Esophagus mucosa (tissue), 1 donor: ENCODE measurements at places on chromosomes 3 and 15.
A peak's percentile ranks its signal among the peaks of the same experiment; 100 is the strongest.

DNA sequence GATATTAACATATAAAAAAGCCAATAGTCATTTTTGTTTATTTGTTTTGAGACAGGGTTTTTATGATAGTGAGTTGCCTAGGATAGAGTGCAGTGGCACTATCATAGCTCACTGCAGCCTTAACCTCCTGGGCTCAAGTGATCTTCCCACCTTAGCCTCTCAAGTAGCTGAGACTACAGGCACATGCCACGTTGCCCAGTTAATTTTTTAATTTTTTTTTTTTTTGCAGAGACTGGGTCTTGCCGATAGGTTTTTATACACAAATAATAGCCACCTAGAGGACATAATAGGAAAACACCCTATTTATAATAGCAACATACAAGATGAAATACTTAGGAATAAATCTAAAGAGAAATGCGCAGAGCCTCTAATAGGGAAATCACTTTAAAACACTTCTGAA, 13.3 kb downstream of the EIF3J start:
- no peak for ATAC-seq

GRCh38 chr3:62793946-62794345, 81.3 kb downstream of the CADPS start:
- ATAC-seq, result no peak

DNA sequence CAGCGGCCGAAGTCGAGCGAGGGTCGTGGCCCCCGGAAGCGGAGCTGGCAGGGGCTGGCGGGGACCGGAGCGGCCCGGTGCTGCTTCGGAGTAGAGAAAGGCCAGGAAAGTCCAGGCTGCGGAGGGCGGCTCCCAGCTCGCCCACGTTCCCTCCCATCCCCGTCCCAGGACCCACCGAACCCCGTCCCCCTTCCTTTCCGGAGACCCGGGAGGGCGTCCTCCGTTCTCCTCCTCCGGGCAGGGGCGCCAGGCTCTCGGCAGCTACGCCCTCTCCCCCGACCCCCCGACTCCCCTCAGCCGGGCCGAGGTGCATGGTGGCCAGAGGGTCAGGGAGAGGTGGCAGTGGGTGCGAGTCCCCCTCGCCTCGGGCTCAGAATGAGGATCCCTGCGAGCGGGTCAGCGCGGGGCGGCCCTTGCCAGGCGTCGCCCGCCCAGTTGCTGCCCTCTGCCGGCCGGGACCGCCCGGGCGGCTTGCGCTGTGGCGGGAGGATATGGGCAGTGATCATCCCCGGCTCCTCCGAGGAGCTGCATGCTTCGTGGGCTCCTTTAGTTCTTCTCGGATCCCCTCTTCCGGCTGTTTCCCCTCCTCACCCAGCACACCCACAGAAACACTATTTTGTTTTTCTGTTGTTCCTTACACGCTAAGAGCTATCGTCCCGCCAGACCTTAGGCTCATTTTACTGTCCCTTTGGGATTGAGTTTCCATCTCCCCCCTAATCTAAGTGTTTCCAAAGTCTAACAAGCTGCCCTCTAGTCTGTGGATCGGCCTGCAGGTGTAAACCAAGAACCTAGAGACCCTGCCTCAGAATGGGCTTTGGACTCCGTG, 744 bp upstream of the ALDH1A2 start:
- ATAC-seq, result peak; percentile 90

DNA sequence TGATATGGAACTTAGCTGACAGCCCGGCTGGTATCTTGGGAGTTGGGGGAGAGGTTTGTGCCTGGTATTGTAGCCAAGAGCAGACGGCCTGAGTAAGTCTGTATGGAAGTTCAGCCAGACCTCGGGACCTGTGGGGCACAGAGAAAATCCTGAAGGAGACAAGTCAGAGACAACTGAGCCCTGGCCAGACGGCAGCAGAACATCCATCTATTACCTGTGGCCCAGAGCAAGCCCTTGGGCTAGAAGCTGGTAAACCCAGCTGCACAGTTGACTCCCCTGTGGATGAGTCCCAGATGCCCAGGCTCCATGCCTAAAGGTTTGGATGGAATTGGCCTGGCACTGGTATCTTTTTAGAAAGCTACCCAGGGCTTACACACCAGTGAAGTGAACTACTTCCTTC, 70.4 kb upstream of the DLG1 start:
- ATAC-seq, result no peak

GRCh38 chr3:192935441-192935840, 17.8 kb upstream of the MB21D2 start:
- ATAC-seq, result no peak
